KBM-7 (cell line): ENCODE measurements at places on chromosomes 2 and 18.
A peak's percentile ranks its signal among the peaks of the same experiment; 100 is the strongest.

DNA sequence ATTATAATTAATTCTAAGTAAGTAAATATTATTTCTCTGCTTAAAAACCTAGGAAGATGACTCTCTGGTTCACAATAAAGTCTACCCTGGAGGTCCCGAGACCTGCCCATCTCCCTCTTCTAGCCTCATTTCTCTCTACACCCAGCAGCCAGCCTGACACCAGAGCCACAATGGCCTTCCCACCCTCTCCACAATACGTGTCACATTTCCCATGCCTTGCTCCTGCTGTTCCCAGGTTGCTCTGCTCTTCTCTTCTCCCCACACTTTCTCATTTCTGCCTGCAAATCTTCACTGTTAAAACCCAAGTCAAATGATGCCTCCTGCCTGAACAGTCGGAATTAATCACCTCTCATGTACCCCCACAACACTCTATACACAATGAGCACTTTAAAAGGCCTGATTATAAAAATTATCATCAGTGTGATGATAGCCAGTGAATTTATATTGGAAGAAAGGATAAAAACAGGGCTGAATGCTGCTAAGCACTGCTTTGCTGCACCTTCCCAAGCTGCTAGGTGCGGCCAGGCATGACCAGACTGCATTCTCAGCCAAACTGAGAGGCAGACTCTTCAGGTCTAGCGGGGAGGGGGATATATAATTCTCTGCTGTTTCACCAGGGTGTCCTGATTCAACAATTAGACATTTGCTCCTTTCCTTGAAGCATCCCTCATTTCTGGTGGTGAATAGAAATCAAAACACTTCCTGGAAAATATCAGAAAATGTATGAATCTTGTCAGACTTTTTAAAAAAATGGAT lies 160.6 kb downstream of the DTNA start:
- no peak for DNase-seq

GRCh38 chr2:211516537-211516936 lies 960.1 kb downstream of the CPS1 start:
- DNase-seq, result no peak

DNA sequence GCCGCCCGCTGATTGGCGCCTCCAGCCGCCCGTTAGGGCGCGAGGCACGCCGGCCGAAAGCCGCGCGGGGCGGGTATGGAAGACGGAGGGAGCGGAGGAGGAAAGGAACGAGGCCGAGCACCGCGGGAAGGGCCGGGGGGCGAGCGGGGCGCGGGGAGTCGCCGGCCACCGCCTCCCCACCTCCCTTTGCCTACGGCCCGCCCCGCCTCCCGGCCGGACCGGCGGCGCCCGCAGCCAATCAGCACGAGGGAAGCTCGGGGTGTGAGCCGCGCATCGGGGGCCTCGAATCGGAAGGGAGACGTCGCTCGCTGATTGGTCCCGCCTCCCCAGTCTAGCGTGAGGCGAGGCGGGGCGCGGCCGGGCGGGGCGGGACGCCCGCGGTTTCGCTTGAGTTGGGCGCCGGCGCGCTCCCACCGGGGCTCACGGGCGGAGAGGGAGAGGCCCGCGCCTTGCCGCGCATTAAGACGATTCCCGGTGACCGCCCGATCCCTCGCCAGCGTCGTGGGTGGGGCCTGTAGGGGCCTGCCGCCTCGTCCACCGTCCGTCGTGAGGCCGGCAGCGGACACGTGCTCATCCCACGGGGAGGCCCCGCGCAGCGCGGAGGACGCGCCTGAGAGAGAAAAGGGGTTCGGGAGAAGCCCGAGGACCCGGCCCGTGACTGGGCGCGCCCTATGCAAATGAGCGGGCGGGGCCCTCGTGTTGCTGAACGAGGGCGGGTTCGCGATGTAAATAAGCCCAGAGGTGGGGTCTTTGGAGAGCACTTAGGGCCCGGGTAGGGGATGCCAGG lies 665 bp upstream of the SMAD2 start:
- DNase-seq, result peak; percentile 95

DNA sequence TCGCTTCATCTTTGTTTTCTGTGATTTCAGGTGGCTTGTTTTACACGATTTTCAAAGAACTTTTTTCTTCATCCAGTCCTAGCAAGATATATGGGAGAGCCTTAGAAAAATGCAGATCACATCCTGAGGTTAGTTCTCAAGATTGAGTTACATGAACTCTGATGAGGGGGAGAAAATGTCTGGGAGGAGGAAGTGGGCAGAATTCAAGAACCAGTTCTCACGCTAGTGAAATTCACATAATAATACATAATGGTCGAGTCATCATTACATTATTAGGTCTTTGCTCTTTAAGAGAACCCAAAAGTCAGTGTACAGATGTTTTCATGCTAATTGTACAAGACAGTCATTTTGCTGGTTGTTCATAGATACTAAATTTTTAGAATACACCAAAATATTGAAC lies 7.0 kb downstream of the TIMM21 start:
- no peak for DNase-seq

DNA sequence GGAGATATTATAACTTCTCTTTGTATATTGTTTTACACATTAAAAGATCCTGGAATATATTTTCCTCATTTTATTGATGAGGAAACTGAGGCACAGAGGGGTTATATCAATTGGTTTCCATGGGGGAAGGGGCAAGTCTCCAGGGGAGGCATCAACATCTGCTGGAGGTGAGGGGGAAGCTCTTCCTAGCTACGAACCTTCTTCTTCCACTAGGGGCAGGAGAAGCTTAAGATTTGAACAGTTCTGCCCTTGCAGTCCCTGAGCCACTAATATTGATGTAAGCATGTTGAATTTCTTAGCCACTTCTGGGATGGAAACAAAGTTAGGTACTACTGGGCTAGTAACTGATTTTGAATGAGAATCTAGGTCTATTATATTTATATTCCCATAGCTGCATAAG lies 140.1 kb upstream of the AQP4 start:
- DNase-seq, result peak; percentile 11

DNA sequence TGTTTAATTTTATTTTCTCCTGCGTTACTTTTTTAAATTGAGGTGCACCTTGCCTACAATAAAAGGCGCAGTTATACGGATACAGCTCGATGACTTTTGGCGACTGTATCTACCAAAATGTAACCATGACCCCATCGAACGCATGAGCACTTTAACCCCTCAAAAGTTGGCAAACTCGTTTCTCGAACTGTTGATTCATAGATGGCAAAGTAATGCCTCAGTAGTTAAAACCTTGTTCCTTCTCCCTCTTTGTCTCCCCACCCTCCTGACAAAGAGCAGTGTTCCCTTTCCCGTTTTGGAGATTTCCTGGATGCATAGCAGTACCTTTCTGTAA lies 577 bp downstream of the MOGAT1 start:
- no peak for DNase-seq

DNA sequence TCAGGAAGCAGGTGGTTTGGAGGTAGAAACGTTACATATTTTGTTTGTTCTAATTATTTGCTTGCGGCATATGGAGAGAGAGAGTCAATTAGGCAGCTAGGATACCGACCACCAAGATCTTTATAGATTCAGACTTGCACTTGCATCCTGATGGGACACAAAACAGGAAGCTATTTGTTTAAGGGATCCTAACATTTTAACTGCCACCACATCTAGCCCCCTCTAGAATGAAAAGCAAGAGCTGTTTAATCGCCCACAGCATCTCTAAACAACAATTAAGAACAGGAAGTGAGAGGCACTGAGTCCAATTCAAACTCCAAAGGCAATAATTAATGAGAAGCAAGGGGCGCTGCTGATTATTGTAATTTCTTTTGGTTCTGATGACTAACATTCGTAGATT lies 182.0 kb upstream of the LINC00305 start:
- no peak for DNase-seq

DNA sequence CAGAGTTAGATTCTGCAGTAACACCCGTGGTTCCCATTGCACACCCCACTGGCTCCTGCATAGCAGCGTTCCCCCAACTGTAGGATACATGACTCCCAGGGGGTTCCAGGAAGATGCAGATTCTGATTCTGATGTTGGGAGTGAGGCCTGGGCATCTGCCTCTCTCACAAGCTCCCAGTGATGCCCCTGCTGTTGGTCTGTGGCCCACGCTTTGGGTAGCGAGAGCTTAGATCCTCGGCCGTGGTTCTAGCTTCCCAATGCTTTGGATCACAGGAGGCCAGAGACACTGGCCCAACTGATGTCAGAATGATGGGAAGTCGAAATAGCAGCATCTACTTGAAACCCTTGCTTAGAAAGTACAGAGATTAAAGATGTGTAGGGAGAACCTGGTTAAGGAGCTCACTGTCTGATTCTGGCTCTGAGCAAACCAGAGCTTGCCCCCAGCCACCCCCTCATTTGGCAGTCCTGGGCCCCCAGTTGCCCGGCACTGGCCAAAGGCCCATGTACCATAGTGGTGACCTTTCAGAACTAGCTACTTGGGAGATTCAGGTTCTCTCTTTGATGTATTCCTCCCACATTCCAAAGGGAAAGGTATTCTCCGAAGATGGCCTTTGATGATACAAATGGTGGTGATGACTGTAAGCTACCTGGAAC lies 197.5 kb downstream of the FAM210A start:
- DNase-seq, result no peak

- DNase-seq, result peak; percentile 41
Observed at GRCh38 chr2:69933254-69933828, 18.4 kb downstream of the MXD1 start.

GRCh38 chr2:33145459-33145858 lies 198.7 kb downstream of the LTBP1 start:
- no peak for DNase-seq

GRCh38 chr2:163157891-163158496 lies 319.4 kb upstream of the KCNH7 start:
- DNase-seq, result no peak
